ENCODE measurements at places on chromosomes 16 and 17.

GRCh38 chr17:39979893-39980350, 685 bp upstream of the PSMD3 start:
- DNase-seq = peak; percentile 10

DNA sequence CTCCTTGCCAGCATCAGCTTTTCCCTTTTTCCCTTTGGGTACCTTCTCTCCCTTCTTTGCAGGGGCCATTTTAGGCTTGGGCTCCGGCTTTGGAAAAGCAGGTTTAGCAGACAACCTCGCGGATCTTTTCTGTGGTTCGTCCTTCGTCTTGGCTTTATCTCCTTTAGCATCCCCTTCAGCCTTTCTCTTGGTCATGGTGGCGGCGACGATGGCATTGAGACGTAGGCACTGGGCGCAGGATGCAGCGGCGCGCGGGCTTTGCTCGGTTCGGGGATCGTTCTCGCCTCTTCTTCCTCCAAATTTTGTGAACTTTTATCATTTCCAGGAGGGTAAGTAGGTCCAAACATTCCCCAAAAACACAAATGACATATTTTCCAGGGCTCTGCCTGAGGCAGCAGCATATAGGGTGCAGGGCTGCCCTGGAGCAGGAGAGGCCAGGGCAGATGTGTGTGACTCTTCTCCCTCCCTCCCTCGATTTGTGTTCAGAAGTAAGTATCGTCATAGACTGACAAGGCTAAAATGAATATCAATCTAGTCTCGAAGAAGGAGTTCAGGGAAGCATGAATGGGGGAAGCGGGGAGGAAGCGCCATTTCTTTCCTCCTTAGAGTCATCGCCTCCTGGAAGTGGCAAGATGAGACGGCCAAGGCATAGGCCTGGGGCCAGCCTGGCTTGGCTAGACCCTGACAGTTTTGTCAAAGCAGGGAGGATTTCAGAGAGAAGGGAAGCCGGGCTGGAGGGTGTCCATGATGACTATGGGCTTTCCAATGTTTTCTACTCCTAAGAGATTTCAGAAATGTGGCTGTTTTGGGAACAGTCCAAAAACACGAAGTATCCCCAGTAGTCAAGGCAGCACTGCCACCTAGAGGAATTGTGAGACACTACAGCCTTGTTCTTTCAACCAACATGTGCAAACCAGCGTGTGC, 13.2 kb downstream of the CHCT1 start:
- DNase-seq = peak; percentile 84

DNA sequence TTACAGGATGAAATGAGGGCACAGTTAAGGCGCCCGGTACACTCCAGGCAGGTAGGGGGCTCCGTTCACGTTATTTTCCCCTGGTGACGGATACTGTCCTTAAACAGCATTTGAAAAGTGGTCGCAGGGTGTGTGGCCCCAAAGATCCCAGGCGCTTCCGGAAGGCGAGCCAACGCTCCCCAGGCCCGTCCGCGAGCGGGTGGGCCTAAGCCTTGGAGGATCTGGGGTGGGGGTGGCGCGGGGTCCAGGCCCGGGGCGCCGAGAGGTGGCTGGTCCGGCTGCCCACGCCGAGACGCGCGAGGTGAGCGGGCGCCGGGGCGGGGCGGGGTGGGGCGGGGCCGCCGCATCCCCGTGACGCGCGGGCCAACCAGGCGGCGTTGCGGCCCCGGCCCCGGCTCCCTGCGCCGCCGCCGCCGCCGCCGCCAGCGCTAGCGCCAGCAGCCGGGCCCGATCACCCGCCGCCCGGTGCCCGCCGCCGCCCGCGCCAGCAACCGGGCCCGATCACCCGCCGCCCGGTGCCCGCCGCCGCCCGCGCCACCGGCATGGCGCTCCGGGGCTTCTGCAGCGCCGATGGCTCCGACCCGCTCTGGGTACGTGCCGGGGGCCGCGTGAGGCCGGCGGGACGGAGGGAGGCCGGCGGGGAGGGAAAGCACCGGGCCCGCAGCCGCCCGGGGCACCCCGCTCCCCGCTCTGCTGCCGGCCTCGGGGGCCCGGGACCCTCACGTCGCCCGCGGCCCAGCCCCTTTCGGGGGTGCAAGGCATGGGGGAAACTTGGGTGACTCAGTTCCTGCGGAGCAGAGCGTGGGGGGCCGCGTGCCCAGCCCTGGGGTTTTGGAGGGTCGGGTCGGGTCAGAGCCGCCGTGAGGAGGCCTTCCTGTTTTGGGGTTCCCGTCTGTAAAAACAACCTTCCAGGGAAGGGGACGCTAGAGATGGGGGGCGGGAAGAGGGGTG, at the start of gene ABCC1:
Gene ABCC1 (plus strand): TSS at position 407 of the 951 bp plus-strand sequence. CDS start 136 bp downstream, at position 543.
- no peak for DNase-seq

GRCh38 chr16:2475413-2476344, 752 bp downstream of the TBC1D24 start:
- DNase-seq = no peak

DNA sequence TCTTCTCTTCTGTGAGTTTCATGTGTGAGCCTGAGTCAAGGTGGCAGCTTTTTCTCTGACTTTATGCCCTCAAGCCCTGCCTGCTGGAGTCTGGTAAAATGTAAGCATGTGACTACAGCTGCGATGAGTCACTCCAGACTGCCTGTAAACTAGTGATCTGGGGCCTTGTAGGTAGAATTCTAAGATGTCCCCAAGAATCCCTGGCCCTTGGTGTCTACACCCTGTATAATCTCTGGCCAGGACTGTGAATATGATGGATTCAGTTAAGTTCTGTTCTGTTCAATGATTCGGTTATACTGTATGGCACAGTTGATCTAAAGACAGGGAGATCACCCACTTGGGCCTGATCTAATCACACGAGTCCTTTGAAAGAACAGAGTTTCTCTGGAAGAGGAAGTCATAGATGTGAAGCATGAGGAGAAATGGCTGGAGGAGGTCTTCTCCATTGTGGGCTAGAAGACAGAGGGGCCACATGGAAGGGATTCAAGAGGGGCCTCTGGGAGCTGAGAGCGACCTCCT, 29.8 kb downstream of the PRSS54 start:
- peak; percentile 39 for DNase-seq

GRCh38 chr16:69040144-69040909, 65.1 kb upstream of the HAS3 start:
- DNase-seq = no peak

DNA sequence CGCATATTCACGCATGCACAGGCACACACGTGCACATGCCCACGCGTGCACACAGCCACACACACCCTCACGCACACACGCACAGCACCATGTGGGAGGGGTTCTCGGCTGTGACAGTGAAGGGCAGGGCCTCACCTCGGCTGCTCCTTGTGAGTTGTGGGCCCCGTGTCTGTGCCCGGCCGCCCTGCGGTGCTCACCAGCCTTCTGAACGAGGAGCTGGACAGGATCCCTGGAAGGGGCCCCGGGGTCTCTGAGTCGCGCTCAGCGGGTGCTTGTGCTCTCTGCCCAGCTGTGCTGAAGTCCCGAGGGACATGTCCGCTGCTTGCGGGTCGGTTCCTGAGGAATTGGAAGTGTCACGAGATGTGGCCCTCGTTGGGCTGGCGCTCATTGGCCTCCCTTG, 16.1 kb downstream of the TSC2 start:
- no peak for DNase-seq

GRCh38 chr16:333406-334094, 19.0 kb downstream of the AXIN1 start:
- no peak for DNase-seq

DNA sequence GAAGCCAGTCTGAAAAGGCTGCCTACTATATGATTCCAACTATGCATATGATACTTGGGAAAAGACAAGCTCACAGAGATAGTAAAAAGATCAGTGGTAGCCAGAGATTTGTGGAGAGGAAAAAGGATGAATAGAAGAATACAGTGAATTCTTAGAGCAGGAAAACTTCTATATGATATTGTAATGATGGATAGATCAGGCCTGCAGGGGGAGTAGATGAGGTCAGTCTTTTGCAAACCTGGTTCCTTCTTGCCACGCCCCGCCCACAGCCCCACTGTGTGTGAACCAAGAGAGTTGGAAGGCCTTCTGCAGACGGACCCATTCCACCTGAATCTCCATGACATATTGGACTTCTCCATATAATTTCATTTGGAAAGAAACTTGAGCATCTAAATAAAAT, 761 bp upstream of the CCL8 start:
- no peak for DNase-seq

GRCh38 chr16:84226026-84226425, 13.8 kb downstream of the KCNG4 start:
- no peak for DNase-seq

DNA sequence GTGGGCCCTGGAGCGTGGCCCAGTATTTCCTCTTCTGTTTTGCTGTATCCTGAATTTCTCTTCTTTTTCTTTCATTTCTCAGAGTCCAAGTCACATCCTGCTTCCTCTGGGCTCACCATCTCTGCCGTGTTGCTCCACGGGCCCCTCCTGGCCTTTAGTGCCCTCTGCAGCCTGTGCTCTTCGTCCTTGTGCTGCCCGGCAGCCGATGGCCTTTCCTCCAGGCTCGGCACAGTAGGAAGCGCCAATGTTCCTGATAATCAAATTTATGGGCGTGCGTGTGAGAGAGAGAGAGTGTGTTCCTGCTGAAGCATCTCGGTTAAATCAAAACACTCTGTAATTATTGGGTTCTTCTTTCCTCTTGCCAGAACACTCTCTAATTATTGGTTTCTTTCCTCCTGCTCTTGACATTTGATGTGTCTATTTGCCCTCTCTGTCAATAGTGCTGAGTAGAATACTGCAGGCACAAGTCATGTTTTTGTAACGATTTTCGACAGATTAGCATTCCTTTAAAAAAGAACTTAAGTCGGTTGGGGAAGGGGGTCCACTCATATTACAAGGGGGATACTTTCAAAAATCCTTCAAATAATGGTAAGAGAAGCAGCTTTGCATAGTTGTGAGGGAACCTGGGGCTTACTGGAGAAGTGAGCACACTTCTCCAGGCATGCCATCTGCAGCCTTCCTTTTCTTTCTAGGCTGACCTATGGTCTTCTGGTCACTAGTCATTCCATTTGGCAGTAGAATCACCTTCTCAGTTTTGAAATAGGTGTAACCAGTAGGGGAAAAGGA, 126.6 kb downstream of the RPTOR start:
- DNase-seq = no peak

DNA sequence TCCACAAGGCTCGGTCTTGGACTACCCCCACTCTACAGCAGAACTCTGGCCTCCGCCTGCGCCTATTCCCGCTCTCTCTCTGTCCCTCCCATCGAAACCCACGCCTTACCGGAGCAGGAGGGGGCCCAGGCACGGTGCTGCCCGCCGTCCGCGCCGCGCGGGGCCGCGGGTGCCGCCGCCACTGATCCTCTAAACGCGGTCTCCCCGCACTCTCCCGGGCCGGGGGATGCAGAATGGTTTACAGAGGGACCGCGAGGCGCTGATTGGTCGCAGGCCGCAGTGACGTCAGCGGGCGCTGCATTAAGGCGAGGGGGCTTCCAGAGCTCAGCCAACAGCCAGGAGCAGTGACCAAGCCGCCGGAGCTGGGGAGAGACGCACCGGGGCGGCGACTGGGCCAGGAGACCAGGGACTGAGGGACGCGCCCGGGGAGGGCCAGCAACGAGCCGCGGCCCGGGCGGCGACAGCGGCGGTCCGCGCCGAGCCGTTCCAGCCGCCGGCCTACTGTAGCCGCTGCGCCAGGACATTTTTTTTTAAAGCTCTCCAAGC, 747 bp upstream of the LHX1 start:
- no peak for DNase-seq

- no peak for DNase-seq
Observed at GRCh38 chr17:59167571-59168001, 12.0 kb downstream of the PRR11 start.

DNA sequence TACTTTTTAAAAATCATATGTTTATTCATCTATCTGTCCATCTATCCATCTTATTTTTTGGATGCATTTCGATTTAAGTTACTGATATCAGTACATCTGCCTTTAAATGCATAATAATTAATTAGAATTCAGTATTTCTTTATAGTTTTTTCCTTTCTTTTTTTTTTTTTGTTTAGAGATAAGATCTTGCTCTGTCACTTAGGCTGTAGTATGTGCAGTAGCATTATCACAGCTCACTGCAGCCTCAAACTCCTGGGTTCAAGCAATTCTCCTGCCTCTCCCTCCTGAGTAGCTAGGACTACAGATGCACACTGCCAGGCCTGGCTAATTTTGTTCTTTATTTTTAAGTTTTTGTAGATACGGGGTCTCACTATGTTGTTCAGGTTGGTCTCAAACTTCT, 133.4 kb downstream of the SSH2 start:
- DNase-seq = no peak

- no peak for DNase-seq
Observed at GRCh38 chr16:11107780-11108465, 148.1 kb downstream of the SOCS1 start.

- no peak for DNase-seq
Observed at GRCh38 chr17:40372031-40372430, 7.5 kb upstream of the GJD3 start.

GRCh38 chr16:89845417-89845816, 17.1 kb downstream of the SPIRE2 start:
- no peak for DNase-seq

GRCh38 chr17:77465358-77466041, 324.7 kb downstream of the SEC14L1 start:
- DNase-seq = no peak

GRCh38 chr17:57587193-57587969, 157.7 kb downstream of the CCDC182 start:
- DNase-seq = no peak

DNA sequence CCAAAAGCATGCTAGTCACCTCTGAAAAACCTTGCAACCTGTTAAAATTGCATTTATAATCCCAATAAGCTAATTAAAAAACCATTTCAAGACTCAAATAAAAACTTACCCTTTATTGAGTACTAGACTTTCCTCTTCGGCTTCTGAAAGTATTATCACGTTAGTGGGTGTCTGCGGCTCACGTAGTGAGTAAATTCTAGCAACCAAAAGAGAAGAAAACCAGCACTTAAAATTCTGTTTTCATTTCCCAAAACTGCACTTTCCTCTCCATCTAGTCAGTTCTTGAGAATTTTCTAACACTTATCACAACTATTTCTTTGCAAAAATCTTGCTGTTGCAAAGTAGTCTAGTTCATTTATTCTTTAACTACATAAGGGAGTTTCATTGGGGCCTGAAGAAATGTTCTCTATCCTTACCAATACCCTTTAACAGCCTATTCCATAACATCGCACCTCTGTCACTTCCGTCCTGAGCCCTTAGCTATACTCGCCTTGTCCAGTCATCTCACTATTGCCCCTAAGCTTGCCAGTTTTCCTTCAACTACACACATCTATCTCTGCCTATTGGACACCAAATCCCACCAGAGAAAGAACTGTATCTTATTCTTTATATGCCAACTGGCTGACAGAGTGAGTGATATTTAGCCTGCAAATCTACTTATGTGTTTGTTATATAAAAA, 8.7 kb downstream of the NUP88 start:
- no peak for DNase-seq

Measured in HS-5 (cell line).